Upper lobe of right lung (tissue), 1 donor: ENCODE measurements at places on chromosomes 3 and 15.

DNA sequence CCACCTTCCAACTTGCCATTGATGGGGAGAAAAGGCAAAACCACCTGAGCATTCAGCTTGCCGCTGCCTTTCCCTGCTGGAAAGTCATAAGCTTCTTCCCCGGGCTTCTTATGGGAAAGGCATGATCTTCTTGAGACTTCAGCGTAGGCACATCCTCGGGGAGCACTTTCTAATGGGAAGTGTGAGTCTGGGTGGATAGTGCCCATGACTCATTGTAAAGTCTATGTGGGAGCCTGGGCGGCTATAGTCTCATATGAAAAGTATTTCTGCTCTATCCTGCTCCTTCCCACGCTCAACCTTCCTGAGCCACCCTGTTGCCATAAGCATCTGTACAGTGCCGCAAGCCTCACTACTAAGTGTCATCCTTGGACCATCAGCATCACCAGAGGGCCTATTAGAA lies 309.9 kb upstream of the THBS1 start:
- H3K4me3 ChIP-seq = no peak overlapping the region
- no peaks in the 10 kb centered on the region for H3K27me3 ChIP-seq
- DNase-seq = no peak
- H3K36me3 ChIP-seq = no peaks in the 10 kb centered on the region
- H3K27ac ChIP-seq = no peak overlapping the region

GRCh38 chr15:99132122-99132521 lies 27.2 kb downstream of the SYNM start:
- no peaks in the 10 kb centered on the region for H3K4me1 ChIP-seq
- no peak overlapping the region for H3K4me3 ChIP-seq
- no peak for DNase-seq
- no peaks in the 10 kb centered on the region for H3K27me3 ChIP-seq
- H3K27ac ChIP-seq = no peak overlapping the region

DNA sequence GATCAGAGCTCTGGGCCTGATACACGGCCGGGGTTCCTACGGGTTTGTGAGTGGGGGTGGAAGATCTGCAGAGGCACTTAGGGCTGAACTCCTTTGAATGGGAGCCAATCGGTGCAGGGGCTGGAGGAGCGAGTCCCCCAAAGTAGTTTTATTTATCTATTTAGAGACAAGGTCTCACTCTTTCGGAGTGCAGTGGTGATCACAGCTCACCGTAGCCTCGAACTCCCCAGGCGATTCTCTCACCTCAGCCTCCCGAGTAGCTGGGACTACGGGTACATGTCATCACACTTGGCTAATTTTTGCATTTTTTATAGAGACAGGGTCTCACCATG lies 1.6 kb upstream of the CELSR3 start:
- peaks cover 19% of the 10 kb centered on the region for H3K4me1 ChIP-seq
- no peak overlapping the region for H3K4me3 ChIP-seq
- H3K36me3 ChIP-seq = no peaks in the 10 kb centered on the region
- H3K27ac ChIP-seq = no peak overlapping the region

- no peak for DNase-seq
- H3K27me3 ChIP-seq = no peaks in the 10 kb centered on the region
- H3K36me3 ChIP-seq = no peaks in the 10 kb centered on the region
- peaks cover 16% of the 10 kb centered on the region for H3K4me1 ChIP-seq
These were observed 16.0 kb downstream of the ARMC8 start for GRCh38 chr3:138202945-138203701.

GRCh38 chr15:56428821-56429458 lies 36.0 kb downstream of the MNS1 start:
- no peak overlapping the region for H3K4me3 ChIP-seq
- no peaks in the 10 kb centered on the region for H3K36me3 ChIP-seq
- no peaks in the 10 kb centered on the region for H3K4me1 ChIP-seq
- H3K27me3 ChIP-seq = no peaks in the 10 kb centered on the region
- no peak overlapping the region for H3K27ac ChIP-seq
- no peak for DNase-seq
